Activated CD4-positive, alpha-beta T cell treated with anti-CD3 and anti-CD28 coated beads, Interleukin-2, amount 10 ng/mL, durations not matched to agents 7 days and 5 days (primary cell): ENCODE measurements at places on chromosomes 16 and 17. TPM values are rescaled to one million over a fixed set of nuclear protein-coding genes. Genes with fewer than 3 reads are reported as not detected.

GRCh38 chr16:4780235-4780634 lies 7.9 kb downstream of the SEPTIN12 start:
- DNase-seq: no peak
- H3K36me3 ChIP-seq: no peaks in the 10 kb centered on the region
- H3K4me3 ChIP-seq: no peak overlapping the region
- H3K4me1 ChIP-seq: no peaks in the 10 kb centered on the region
- H3K27ac ChIP-seq: no peak overlapping the region

- no peaks in the 10 kb centered on the region for H3K4me1 ChIP-seq
- H3K27ac ChIP-seq: no peak overlapping the region
- no peak overlapping the region for H3K4me3 ChIP-seq
- H3K27me3 ChIP-seq: peaks cover 3% of the 10 kb centered on the region
- no peak for DNase-seq
- no peaks in the 10 kb centered on the region for H3K36me3 ChIP-seq
Observed at GRCh38 chr17:45679426-45679825, 104.7 kb upstream of the CRHR1 start.

GRCh38 chr16:49696414-49697101 lies 159.4 kb downstream of the ZNF423 start:
- H3K27ac ChIP-seq: no peak overlapping the region
- no peak for DNase-seq
- no peak overlapping the region for H3K4me3 ChIP-seq
- no peaks in the 10 kb centered on the region for H3K4me1 ChIP-seq
- H3K36me3 ChIP-seq: no peaks in the 10 kb centered on the region

Gene YPEL2
- total RNA-seq: 9.4 TPM
